LHCN-M2 (cell line): ENCODE measurements at places on chromosomes 4 and X. TPM values are rescaled to one million over a fixed set of nuclear protein-coding genes. Genes with fewer than 3 reads are reported as not detected.

NDNF gene
- total RNA-seq, result 0.11 TPM in 1 of 2 replicates, not detected in the other

AKAP17A gene
- 29.3 and 31.5 TPM in 2 replicates for total RNA-seq

C4orf51 gene
- total RNA-seq, result not detected in 2 replicates

HHIP gene
- 1.7 and 3.7 TPM in 2 replicates for total RNA-seq

PDGFRA gene
- total RNA-seq, result 0.98 and 2.1 TPM in 2 replicates

LGI2 gene
- total RNA-seq, result not detected in 2 replicates

SHOX gene
- total RNA-seq, result not detected in 2 replicates

DSPP gene
- not detected in 2 replicates for total RNA-seq

IQCM gene
- 0.17 TPM in 1 of 2 replicates, not detected in the other for total RNA-seq

CXCL6 gene
- 0.34 and 0.58 TPM in 2 replicates for total RNA-seq

RAB9B gene
- under 0.01 and 0.13 TPM in 2 replicates for total RNA-seq

HAND2 gene
- 0.17 and 0.71 TPM in 2 replicates for total RNA-seq

GRID2 gene
- total RNA-seq, result not detected in 2 replicates

ARHGAP36 gene
- total RNA-seq, result not detected in 2 replicates

HTR2C gene
- not detected in 2 replicates for total RNA-seq

SLITRK4 gene
- total RNA-seq, result 3.0 and 5.6 TPM in 2 replicates

SPOCK3 gene
- not detected in 2 replicates for total RNA-seq

FAM47A gene
- not detected in 2 replicates for total RNA-seq

UPF3B gene
- 2.4 and 3.7 TPM in 2 replicates for total RNA-seq

MRFAP1 gene
- 99.3 and 131 TPM in 2 replicates for total RNA-seq

GIMD1 gene
- total RNA-seq, result not detected in 2 replicates

TNMD gene
- not detected in 2 replicates for total RNA-seq

PFKFB1 gene
- 0.26 TPM in 1 of 2 replicates, not detected in the other for total RNA-seq

HTN3 gene
- total RNA-seq, result not detected in 2 replicates

TRPC3 gene
- total RNA-seq, result 0.45 and 0.52 TPM in 2 replicates

ZCCHC12 gene
- total RNA-seq, result 0.19 TPM in 1 of 2 replicates, not detected in the other

HSFX3 gene
- not detected in 2 replicates for total RNA-seq

DACH2 gene
- total RNA-seq, result not detected in 2 replicates

RIPPLY1 gene
- total RNA-seq, result not detected in 2 replicates

NALF2 gene
- total RNA-seq, result not detected in 2 replicates

PYURF gene
- total RNA-seq, result 97.4 and 101 TPM in 2 replicates

KLF8 gene
- total RNA-seq, result 1.5 and 2.2 TPM in 2 replicates

FAAH2 gene
- not detected in 2 replicates for total RNA-seq

SRPX gene
- 182 and 185 TPM in 2 replicates for total RNA-seq

GABRG1 gene
- not detected in 2 replicates for total RNA-seq

TMEM271 gene
- total RNA-seq, result not detected in 2 replicates

MAGED4B gene
- 40.8 and 88.4 TPM in 2 replicates for total RNA-seq

ADH1B gene
- not detected in 2 replicates for total RNA-seq

P2RY10 gene
- total RNA-seq, result not detected in 2 replicates

WAS gene
- total RNA-seq, result not detected in 2 replicates

CT45A1 gene
- not detected in 2 replicates for total RNA-seq

ZNF330 gene
- total RNA-seq, result 26.2 and 30.0 TPM in 2 replicates

UCHL1 gene
- 222 and 281 TPM in 2 replicates for total RNA-seq

CA5B gene
- 18.4 and 29.7 TPM in 2 replicates for total RNA-seq

ADGRG2 gene
- total RNA-seq, result 0.11 and 0.13 TPM in 2 replicates

MAP7D2 gene
- total RNA-seq, result 0.23 TPM in 1 of 2 replicates, not detected in the other
